ENCODE measurements at places on chromosomes 12 and 14.
A peak's percentile ranks its signal among the peaks of the same experiment; 100 is the strongest.

- peaks cover 51% of the 10 kb centered on the region for H3K36me3 ChIP-seq
- no peaks in the 10 kb centered on the region for H3K27me3 ChIP-seq
- DNase-seq, result no peak
- peaks cover 65% of the 10 kb centered on the region for H3K4me1 ChIP-seq
Observed at GRCh38 chr12:54981796-54982195, 2.8 kb downstream of the TESPA1 start.

DNA sequence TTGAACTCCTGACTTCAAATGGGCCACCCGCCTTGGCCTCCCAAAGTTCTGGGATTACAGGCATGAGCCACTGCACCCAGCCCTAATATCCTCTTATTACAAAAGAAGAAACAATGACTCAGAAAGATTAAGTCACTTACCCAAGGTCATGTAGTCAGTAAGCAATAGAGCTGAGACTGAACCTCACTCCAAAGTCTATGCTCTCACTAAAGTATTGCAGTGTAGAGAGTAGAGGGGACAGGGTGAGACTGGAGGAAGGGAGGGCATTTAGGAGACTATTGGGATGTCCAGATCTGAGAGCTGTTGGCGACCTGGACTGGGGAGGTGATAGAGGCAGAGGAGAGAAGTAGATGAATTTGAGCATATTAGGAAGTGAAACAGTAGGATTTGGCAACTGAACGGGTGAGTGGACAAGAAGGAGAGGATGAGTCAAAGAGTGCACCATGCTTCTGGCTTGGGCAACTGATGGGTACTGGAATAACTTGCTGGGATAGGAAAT, 11.8 kb downstream of the P2RX7 start:
- peak overlapping the region; percentile 21 for H3K4me3 ChIP-seq
- H3K4me1 ChIP-seq, result peaks cover 26% of the 10 kb centered on the region
- H3K36me3 ChIP-seq, result peaks cover 33% of the 10 kb centered on the region
- peak overlapping the region; percentile 79 for H3K27ac ChIP-seq
- DNase-seq, result no peak

DNA sequence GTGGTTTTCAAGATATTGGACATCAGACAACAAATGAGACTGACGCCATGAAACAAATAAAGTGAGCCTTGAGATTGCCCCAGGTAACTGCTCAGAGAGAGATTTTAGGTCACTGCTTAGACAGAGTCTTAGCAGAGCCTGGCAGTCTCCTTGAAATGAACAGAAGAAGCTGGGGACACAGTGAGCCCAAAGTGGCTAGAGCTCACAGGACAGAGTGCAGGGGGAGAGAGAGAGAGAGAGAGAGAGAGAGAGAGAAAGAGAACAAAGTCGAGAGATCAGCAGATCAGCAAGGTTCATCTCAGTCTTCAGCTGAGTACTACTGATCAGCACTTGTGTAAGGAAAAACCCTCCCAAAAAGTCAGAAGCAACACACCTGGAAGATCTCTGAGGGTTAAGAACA, 147.4 kb downstream of the RMST start:
- no peaks in the 10 kb centered on the region for H3K27me3 ChIP-seq
- no peak overlapping the region for H3K27ac ChIP-seq
- no peak overlapping the region for H3K4me3 ChIP-seq
- no peak for DNase-seq
- no peaks in the 10 kb centered on the region for H3K36me3 ChIP-seq

- H3K27me3 ChIP-seq, result no peaks in the 10 kb centered on the region
- H3K27ac ChIP-seq, result no peak overlapping the region
Observed at GRCh38 chr14:77914073-77914721, 114.3 kb downstream of the ADCK1 start.

DNA sequence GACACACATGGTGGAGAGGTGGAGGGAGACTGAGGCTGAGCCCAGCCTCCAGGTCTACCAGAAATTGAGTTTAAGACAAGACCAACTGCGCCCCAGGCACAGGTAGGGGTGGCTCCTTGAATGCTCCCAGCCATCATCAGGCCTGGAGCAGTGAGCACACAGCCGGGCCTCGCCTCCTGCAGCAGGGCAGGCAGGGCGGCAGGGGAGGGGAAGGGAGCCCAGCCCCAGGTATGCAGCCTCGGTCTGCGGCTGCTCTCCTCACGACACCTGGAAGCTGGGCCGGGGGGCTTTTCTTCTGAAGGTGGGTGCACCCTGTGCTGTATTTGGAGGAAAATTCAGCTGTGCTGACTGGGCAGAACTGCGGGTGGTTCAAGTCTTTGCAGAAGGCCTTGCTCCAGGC, 29.5 kb upstream of the TDRD9 start:
- no peak for DNase-seq
- no peaks in the 10 kb centered on the region for H3K27me3 ChIP-seq
- peaks cover 2% of the 10 kb centered on the region for H3K4me1 ChIP-seq
- no peak overlapping the region for H3K4me3 ChIP-seq
- H3K27ac ChIP-seq, result no peak overlapping the region

GRCh38 chr12:42908712-42909111, 319.2 kb upstream of the PRICKLE1 start:
- H3K27ac ChIP-seq, result no peak overlapping the region
- DNase-seq, result no peak
- no peaks in the 10 kb centered on the region for H3K36me3 ChIP-seq
- no peaks in the 10 kb centered on the region for H3K4me1 ChIP-seq
- no peak overlapping the region for H3K4me3 ChIP-seq
- H3K27me3 ChIP-seq, result no peaks in the 10 kb centered on the region

GRCh38 chr14:85445151-85445795, 84.7 kb upstream of the FLRT2 start:
- no peaks in the 10 kb centered on the region for H3K36me3 ChIP-seq
- DNase-seq, result no peak
- no peaks in the 10 kb centered on the region for H3K4me1 ChIP-seq

DNA sequence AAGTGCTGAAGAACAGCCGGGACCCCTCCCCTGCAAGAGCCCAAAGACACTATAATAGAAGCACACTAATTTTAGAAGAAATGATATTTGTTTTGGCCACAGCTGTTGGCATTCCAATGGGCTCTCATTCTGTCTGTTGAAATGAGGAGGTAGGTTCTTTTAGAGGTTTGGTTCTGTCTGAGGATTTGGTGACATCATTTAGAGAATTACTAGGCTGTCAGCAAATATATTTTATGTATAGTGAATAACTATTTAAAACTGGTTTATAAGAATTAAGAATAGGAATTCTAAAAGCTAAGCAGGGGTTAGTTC, 200.7 kb upstream of the SLC38A2 start:
- no peak for DNase-seq
- H3K36me3 ChIP-seq, result peaks cover 31% of the 10 kb centered on the region
- H3K27ac ChIP-seq, result no peak overlapping the region
- H3K4me3 ChIP-seq, result no peak overlapping the region

DNA sequence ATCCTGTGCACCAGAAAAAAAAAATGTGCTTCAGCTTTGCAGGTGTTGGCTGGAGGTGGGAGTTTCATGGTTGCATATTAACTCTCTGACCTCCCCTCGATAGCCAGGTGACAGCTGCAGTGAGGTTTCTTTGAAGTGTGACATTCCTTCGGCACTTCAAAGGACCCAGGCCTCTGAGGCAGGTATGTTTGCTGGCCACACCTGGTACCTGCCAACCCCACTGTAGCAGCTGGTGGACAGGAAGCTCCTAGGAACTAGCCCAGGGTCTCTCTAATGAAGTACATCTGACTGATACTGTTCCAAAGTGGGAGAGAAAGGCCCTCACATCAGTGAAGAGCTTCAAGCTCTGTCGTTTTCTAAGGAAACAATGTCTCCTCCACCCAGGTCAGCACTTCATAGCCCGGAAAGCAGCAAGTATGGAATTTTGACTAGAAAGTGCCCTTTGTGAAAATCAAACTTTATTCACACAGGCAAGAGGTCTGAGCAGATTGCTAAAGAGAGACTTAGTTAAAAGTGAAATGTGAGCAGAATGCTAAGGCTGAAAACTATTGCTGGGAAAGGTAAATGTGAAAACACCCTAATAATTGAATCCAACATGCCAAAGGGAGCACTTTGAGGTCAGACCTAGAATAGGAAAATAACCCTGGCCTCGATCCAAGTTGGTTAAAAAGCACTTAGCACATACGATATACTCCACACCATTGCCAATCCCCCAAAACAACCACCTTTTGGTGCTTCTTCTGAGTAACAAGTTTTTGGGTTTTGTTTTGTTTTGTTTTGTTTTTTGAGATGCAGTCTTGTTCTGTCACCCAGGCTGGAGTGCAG, 71.3 kb downstream of the PHLDA1 start:
- no peak overlapping the region for H3K4me3 ChIP-seq
- peaks cover 23% of the 10 kb centered on the region for H3K4me1 ChIP-seq
- H3K27me3 ChIP-seq, result no peaks in the 10 kb centered on the region
- peaks cover 8% of the 10 kb centered on the region for H3K36me3 ChIP-seq
- H3K27ac ChIP-seq, result no peak overlapping the region

DNA sequence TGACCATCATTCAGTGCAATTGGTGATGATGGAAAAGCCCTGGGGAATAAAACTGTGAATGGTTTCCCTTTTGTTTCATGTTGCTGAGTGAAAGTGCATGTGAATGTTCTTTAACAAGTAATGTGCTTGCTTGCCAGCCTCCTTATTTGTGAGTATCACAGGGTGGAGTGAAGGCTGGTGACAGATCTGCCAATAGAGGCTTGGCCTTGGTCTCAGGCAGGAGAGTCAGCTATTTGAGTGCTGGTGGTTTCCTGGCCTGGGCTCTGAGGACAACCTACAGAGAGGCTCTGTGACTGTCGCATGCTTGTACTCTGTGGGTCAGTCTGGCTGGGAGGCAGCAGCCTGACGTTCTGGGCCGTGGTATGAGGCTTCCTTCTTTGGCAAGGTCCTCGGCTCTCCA, 20.7 kb downstream of the KRT85 start:
- no peak overlapping the region for H3K27ac ChIP-seq
- H3K4me1 ChIP-seq, result peaks cover 4% of the 10 kb centered on the region
- no peak overlapping the region for H3K4me3 ChIP-seq
- H3K27me3 ChIP-seq, result peaks cover 17% of the 10 kb centered on the region
- H3K36me3 ChIP-seq, result no peaks in the 10 kb centered on the region
- DNase-seq, result no peak

DNA sequence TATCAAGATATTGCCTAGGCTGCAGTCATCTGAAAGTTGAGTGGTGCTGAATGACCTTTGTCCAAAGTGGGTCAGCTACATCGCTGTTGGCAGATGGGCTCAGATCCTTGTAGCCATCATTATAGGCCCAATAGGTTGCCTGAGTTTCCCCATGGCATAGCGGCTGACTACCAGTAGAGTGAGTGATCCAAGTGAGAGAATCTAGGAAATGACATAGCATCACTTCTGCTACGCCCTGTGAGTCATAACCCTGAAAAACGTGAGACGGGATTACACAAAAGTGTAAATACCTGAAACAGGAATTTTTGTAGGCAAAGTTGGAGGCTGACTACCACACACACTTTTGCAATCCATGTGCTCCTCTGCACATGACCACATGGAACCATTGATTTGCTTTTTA, 273.3 kb downstream of the RPL10L start:
- H3K36me3 ChIP-seq, result no peaks in the 10 kb centered on the region
- no peak overlapping the region for H3K27ac ChIP-seq
- no peaks in the 10 kb centered on the region for H3K27me3 ChIP-seq

Data from activated naive CD8-positive, alpha-beta T cell treated with anti-CD3 and anti-CD28 coated beads, Interleukin-2, amount 10 ng/mL, durations not matched to agents 7 days and 5 days (primary cell).